Stimulated activated CD4-positive, alpha-beta T cell treated with anti-CD3 and anti-CD28 coated beads, Interleukin-2, amount 100 ng/mL, for 48 hours (primary cell): ENCODE measurements at places on chromosomes 11 and 22.

- DNase-seq = no peak
Measured at GRCh38 chr22:25485626-25486545, 78.6 kb upstream of the GRK3 start.

DNA sequence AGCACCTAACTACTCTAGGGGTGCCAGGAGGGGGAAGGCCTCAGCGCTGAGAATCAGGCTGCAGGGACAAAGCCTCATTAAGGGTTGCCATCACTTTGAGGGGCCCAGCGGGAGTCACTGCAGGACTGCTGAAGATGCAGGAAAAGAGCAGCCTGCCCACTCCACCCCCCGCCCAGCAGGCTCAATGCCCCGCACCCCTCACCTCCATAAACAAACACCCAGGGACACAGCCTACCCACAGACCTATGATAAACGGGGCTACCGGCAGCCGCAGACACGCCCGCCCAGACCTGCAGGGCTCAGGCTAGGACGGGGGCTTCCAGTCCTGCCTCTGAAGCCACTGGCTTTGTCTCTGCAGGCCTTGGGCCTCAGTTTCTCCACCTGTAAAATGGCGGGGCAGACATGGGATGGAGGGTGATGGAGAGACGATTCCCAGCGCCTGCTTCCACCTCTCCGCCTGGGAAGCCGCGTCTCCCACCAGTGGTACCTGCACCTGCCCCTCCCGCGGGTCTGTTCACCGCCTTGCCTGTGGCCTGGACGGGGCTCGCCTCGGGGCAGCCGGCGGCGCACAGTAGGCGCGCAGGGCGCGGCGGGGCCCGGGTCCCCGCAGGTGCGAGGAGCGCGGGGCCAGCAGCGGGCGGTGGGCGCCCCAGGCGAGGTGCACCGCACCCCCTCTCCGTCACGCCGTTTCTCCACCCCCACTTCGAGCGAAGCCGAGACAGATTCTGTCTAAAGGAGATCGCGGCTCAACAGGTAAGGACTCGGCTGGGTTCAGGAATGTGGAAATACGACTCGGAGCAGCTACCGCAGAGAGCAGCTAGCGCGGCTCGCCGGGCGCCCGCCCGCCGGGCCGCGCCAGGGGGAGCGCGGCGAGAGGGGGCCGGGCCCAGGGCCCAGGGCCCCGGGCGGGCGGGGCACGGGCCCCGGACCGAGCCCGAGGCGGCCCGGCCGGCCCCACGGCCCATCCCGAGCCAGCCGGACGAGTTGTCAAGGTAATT lies 1.5 kb downstream of the WNT7B start:
- no peak for DNase-seq

DNA sequence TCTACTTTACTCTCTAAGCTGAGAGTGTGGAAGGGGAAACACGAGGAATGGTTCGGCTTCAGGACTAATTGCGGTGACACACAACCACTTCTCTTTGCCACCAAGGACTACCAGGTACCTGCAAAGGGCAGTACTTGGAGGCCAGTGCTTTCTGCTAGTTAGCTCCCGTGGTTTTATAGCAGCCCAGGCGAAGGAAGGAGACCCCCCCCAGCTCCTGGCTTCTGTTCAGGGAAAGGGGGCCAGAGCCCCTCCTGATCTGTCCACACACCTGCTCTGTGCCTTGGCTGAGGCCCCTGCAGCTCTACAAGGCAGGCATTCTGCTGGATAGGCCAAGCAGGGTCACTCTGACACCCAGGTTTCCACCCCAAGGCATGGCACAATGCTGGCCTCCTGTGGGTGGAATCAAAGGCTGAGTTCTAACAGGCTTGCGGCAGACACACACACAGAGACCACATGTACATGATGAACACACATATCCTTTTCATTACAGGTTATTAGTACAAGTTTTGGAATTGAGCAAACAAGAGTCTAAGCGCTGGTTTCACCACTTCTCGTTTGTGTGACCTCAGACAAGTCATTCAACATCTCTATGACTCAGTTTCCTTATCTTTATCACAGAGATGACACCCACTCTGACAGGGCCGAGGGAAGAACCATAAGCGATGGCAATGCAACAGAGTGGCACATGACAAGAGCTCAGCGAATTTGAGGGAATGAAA lies 7.5 kb downstream of the SERPIND1 start:
- peak; percentile 24 for DNase-seq

- no peak for DNase-seq
Measured at GRCh38 chr11:12719221-12719620, 45.0 kb downstream of the TEAD1 start.

DNA sequence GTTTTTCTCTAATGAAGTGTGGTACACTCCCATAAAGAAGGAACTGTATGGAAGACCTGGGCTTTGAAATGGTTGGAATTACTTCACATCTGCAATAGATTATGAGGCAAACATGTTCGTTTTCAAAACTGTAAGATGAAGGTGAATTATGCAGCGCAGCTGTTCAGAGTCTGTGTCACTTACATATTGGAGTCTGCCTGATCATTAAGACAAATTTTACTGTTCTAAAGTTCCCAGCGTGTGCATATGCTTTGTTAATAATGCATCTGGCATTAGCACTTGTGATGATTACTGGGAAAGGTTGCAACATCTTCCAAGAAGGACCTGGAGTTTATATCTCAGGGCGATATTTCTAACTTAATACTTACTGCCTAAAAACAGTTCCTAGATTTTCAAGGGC lies 255.2 kb upstream of the ZC3H12C start:
- DNase-seq = no peak

- no peak for DNase-seq
Measured at GRCh38 chr22:45717789-45718188, 46.2 kb downstream of the ATXN10 start.

DNA sequence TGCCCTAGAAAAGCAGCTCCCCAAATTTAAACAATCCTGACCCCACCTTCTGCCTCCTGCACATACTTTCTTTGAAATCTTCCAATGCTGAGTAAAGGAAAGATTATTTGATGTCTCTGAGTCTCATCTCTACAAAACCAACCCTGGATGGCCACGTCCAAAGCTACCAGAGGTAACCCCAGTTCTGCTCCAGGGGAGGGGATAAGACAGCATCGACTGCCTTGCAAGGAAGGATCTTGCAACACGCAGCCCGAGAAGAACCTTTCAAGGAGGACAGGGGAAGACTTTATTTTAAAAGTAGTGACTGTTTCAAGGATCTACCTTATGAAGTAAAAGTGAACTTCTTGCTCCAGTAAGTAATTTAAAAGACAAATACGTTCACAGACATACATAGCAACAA lies 66.5 kb upstream of the TMEM45B start:
- DNase-seq = no peak

- no peak for DNase-seq
Measured at GRCh38 chr11:96036863-96037262, 113.0 kb upstream of the MTMR2 start.

DNA sequence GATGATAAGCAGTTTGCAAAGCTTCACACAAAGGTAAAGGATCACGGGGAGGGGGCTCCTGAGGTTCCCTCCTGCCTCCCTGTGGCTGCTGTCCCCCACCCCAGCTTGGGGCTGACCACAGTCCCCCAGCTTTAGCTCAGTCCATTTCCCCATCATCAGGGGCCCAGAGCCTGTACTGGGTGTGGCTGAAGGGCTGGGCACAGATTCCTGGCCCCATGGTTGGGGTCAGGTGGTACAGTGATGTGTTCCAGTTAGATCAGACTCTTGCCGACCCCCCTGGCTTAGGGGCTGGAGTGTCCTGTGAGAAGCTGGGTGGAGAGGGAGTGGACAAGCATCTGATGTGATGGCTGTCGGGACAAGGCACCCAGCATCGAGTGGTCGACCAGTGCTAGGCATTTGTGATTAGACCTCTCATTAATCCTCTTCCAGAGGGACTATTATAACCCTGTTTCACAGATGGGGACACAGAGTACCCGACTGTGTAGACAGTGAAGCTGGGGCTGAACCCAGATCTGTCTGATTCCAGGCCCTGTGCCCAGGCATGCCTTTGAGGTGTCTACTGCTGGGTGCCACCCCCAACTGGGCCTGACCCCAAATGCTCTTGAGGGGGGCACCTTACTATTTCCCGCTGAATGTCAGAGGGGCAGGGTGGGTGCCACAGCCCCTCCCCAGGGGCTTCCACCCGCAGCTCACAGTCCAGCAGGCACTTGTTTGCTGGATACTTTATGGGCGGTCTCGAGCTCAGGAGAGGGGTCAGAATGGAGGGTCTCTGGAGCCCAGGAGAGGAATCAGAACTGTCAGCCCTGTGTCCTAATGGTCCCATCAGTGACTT lies 4.3 kb downstream of the SHANK3 start:
- no peak for DNase-seq

DNA sequence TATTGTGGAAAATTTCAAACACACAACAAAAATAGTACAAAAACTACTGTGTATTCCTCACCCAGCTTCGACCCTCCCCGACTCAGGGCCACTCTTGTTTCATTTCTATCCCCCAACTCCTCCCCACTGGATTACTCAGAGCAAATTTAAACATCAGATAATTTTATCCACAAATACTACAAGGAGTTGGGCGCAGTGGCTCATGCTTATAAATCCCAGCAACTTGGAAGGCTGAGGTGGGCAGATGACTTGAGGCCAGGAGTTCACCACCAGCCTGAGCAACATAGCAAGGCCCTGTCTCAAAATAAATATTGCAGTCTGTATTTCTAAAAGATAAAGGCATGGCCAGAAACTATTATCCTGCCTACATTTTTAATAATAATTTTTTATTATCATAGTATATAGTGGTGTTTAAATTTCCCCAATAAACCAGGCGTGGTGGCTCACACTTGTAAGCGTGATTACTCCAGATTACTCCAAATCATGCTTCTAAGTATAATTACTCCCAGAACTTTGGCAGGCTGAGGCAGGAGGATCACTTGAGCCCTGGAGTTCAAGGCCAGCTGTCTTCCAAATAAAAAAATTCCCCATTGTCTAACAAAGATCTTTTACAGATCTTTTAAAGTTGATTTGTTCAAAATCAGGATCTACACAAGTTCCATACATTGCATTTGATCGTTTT lies 39.8 kb downstream of the LRRC32 start:
- no peak for DNase-seq
